ENCODE measurements at places on chromosomes 1 and 21. TPM values are rescaled to one million over a fixed set of nuclear protein-coding genes. Genes with fewer than 3 reads are reported as not detected.

GRCh38 chr1:234900595-234900994 is 228.0 kb downstream of the TOMM20 start:
- peak; percentile 13 for DNase-seq

- DNase-seq = no peak
These were observed 56.8 kb upstream of the BCL10 start for GRCh38 chr1:85333186-85333585.

- no peak for DNase-seq
These were observed 16.3 kb upstream of the VAV3 start for GRCh38 chr1:107981277-107981676.

Gene PSMB4
- polyA plus RNA-seq = 367 TPM

Gene CR1L
- not detected for polyA plus RNA-seq

Data from heart left ventricle (tissue), 16 donors.